SHP77 treated with DMSO at 0.1 percent for 48 hours (cell line): ENCODE measurements at places on chromosomes 2 and 18.

DNA sequence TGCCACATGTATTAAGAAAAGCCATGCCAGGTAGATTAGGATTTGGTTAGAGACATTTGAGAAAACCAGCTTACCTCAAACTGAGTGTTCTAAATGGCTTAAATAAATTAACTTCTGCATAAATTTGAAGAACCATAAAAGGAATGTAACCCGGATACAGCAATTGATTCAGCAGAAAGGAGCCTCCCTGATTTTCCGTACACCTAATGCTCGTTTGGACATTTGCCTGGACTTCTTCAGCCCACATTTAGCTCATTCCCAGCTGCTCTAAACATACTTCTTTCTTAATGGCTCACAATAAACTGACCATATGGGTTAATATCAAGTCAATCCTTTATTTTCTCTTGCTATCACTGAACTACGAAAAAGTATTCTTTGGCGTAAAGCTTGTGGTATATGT is 392.4 kb downstream of the ZNF516 start:
- no peak for DNase-seq

GRCh38 chr2:138649571-138649970 is 130.6 kb downstream of the NXPH2 start:
- no peak for DNase-seq

DNA sequence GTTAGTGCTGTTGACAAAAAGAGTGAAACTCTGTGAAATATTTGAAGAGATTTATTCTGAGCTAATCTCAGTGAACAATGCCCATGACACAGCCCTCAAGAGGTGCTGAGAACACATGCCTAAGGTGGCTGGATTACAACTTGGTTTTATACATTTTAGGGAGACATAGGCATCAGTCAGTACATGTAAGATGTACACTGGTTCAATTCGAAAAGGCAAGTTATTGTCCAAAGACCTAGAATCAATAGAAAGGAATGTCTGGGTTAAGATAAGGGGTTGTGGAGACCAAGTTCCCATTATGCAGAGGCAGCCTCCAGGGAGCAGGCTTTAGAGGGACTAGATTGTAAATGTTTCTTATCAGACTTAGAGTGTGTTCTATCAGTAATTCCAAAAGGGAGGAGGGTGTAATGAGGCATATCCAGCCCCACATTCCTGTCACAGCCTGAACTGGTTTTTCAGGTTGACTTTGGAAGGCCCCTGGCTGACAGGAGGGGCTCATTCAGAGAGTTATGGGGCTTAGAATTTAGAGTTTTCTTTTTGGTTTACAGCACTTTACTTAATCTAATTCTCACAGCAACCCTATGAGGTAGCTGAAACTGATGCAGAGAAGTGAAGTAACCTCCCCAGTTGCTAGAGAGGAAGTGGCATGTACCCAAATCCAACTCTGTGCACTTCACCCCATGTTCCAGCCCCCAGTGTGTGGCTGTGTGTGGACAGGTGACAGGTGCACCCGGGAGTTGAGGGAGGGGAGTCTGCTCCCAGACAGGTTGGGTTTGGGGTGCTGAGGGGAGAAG is 28.3 kb upstream of the ASAP2 start:
- no peak for DNase-seq

GRCh38 chr2:222017252-222017850 is 281.4 kb downstream of the PAX3 start:
- DNase-seq = no peak
